ENCODE measurements at places on chromosomes 2 and 18.

GRCh38 chr18:22466608-22467395 is 49.1 kb upstream of the CTAGE1 start:
- DNase-seq, result no peak

DNA sequence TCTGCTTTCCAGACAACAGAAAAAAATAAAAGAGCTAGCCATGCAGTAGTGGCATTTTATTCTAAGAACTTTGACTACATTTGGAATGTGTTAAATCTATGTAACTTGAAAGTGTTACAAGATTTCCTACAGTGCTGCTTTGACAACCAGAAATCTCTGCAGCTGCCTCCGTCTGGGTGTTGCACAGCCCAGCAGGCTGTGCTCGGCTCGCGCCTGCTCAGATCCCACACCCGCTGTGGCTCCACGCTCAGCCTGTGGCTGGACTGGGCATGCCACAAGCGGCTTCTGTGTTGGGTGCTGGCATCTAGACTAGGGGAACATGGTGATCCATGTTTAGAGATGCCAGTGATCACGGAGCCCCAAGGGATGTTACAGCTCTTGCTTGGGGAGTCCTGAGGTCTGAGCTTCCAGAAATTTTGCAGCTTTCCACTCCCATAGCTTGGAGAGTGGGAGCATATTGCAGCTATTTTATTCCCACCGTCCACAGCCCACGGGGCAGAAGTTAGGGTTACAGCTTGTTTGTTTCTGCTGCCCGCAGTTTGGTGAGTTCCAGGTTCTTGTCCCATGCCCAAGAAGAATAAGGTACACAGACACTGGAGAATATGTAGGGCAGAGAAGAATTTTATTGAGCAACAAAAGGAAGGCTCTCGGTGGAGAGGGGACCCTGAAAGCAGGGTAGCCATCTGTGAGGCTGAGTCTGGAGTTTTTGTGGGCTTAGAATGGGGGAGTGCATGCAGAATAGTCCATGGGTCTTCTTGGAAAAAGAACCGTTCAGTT is 44.1 kb downstream of the FAM171B start:
- DNase-seq, result no peak

DNA sequence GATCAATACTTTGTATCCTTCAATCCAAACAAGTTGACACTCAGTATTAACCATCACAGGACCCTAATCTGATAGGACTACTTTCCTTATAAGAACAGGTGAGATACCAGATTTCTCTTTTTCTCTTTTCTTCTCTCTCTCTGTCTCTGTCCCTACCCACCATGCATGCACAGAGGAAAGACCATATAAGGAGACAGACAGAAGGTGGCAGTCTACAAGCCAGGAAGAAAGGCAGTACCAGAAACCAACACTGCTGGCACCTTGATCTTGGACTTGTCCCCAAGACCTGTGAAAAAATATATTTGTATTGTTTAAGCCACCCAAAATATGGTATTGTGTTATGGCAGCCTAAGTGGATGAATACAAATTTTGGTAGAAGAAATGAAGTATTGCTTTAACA is 156.2 kb upstream of the KCNH7 start:
- DNase-seq, result no peak

DNA sequence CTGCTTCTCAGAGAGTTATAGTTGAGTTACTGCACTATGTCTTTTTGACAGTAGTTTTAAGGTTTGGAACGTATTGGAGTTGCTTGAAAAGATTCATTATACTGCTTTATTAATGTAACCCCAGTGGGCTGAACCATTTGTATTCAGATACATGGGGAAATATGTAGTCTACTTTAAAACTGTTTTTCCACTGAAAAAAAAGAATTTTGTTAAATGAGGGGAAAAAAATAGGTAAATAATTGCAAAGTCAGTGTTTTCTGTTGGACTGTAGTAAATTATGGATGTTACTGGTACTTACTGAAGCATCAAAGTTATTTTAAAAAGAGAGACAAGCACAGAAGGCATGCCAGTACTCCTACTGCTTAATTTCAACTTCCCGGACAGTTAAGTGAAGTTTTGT is 36.4 kb downstream of the ZC3H15 start:
- no peak for DNase-seq

- DNase-seq, result no peak
Measured at GRCh38 chr2:20525041-20526035, 78.5 kb downstream of the RHOB start.

DNA sequence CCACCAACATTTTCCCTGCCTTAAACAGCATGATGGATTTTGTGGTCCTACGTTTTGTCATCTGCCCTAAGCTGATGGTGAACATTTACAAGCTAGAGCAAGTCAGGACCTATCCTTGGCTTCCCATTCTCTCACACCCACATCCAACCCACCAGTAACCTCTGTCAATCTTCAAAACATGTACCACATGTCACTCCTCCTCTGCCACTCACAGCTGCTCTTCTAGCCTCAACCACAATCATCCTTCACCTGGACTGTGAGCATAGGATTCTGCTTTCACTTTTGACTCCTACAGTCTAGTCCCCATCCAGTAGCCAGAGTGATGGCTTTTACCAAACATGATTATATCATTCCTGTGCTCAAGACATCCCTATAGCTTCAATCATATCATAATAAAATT is 279.8 kb upstream of the DLGAP1 start:
- DNase-seq, result no peak

- no peak for DNase-seq
Measured at GRCh38 chr2:197031803-197032202, 105.3 kb upstream of the PGAP1 start.

DNA sequence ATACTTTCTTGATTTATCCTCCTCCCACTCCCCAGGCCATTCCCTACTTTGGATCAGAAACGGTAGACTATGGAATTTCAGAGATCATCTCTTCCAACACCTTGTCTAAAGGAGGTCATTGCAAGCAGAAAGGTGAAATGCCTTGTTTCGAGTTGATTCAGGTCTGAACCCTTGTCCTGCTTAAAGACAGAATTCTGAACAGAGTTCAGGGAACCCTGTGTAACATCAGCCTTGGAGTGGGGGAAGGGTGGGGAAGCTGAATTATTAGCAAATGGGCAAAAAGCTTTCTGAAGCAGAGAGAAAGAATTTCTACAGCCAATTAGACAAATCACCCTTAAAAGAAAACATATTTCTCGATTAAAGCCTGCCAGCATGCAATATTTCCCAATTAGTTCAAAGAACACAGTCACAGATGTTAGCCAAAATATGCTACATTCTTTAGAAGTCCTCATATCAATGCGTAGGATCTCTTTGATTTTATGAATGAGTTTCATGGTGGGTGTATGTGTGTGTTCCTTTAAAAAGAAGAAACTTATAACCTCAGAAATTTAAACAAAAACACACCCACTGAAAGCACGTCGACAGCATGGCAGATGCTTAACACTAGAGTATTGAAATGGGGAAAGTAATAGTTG is 353.1 kb downstream of the RND3 start:
- DNase-seq, result no peak

DNA sequence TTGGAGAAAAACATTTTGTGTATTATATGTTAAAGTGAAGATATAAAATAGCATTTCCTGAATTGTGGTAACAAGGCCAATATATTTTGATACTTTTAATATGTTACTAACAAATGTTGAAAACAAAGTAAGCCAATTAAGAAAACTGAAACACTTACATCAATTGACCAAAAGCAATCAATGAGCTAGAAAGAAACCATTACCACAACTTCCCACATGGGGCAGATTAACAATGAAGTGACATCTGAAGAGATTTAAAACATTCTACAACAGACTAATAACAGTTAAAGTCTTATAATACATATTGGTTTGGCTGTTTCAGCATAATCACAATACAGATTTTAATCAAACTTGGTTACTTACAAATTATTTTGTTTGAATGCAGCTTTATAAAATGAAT is 282.4 kb upstream of the NETO1 start:
- no peak for DNase-seq
